Hematopoietic multipotent progenitor cell treated with erythropoietin and hydrocortisone succinate and interleukin-3 and kit ligand, for 17 days (in vitro differentiated cells): ENCODE measurements at places on chromosomes 11 and 22.

- no peak for DNase-seq
Measured at GRCh38 chr11:15985127-15985859, 371.1 kb downstream of the SOX6 start.

DNA sequence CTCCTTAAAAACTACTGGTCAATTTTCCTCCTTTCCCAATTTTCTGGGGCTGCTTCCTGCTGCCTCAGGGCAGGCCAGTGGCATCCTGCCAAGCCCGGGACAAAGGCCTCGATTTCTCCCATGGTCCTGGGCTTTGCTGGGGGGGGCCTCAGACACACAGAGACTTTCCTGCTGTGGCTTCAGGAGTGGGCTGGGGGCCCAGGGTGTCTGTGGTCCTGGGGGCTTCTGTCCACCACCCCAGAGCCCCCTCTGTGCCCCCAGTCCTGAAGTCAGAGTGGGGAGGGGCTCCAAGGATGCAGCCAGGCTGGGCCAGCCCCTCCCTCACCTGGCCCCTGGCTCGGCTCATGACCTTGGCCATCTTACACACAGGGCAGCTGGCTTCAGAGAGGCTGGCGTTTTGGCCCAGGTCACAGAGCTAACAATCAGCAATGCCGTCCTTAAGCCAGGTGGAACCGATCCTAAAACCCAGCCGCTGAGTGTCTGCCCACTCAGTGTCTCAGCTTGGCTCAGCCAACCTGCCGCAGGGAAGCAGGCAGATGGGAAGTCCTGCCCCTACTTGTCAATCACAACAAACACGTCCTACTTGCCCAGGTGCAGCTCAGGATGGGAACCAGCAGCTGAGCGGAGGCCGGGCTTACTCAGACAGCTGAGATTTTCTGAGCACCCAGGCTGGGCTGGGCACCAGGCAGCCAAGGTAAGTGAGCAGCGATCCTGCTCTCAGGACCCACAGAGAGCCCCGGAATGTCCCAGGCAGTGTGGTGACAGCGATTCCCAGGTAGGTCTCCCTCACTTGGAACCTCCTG is 34.6 kb downstream of the OSBPL5 start:
- no peak for DNase-seq

GRCh38 chr11:121067962-121068647 is 32.9 kb upstream of the TECTA start:
- DNase-seq: no peak

GRCh38 chr11:133382131-133382812 is 150.0 kb downstream of the OPCML start:
- no peak for DNase-seq

GRCh38 chr11:125532668-125533067 is 36.6 kb upstream of the FEZ1 start:
- no peak for DNase-seq

- no peak for DNase-seq
Measured at GRCh38 chr11:35034401-35034800, 104.6 kb upstream of the CD44 start.

DNA sequence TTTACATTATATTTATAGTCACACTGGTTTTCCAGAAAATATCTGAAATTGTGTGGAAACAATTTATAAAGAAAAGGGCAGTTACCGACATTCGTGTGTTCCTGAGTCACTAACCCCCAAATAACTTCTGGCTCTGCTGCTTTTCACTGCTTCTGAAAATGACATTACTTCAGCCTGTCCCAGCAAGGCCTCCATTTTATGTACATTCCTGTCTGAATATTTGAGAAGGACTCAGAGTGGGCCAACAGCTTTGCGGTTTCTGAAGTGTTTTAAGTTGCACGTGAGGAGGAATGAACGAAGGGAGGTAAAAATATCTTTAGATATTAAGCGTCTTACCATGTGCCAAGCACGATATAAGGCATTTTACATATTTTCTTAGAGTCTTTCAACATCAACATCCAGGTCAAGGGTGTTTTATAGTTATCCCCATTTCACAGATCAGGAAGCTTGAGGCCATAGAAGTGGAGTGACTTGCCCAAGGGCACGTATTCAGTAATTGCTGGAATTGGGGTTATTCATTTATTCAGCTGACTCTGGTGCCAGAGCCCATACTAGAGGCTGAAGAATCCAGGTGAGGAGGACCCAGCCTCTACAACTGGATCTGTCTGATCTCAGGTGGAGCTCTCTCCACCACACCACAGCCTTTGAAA is 30.8 kb upstream of the WNT11 start:
- no peak for DNase-seq

DNA sequence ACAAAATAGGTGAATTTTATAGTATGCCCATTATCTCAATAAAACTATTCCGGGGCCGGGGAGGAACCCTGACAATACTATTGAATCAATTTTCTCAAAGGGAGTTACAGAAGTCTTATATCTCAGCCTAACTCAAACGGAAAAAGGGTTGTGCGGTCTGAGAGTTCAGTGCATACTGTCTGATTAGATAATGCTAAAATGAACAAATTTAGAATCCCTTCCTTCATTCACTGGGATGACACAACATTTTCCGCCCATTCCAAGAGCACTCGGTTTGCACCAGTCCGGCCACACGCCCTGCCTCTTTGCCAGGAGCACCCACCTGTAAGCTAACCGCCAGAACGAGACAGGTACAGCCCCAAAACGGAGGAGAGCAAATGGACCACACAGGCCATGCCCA is 50.0 kb upstream of the NFRKB start:
- no peak for DNase-seq

- no peak for DNase-seq
Measured at GRCh38 chr22:49532869-49533802, 294.5 kb downstream of the BRD1 start.

- DNase-seq: no peak
Measured at GRCh38 chr11:86678823-86679222, 6.4 kb upstream of the ME3 start.

DNA sequence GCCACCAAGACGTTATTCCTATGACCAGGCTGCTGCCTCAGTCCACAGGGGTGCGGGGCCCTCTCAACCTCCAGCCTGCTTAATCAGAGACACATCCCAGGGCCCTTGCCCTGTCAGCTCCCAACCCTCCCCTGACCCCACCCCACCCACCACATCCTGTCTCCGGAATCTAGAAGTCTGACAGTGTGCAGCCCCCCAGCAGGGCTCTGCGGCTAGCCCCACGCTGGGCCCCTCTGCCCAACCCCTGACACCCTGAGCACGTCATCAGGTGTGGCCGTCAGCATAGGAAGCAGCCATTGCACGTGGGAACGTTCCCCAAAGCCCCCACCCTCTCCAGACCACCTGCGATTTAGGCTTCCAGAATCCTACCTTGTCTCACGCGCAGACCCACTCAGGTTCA is 34.3 kb upstream of the IGSF9B start:
- DNase-seq: no peak

DNA sequence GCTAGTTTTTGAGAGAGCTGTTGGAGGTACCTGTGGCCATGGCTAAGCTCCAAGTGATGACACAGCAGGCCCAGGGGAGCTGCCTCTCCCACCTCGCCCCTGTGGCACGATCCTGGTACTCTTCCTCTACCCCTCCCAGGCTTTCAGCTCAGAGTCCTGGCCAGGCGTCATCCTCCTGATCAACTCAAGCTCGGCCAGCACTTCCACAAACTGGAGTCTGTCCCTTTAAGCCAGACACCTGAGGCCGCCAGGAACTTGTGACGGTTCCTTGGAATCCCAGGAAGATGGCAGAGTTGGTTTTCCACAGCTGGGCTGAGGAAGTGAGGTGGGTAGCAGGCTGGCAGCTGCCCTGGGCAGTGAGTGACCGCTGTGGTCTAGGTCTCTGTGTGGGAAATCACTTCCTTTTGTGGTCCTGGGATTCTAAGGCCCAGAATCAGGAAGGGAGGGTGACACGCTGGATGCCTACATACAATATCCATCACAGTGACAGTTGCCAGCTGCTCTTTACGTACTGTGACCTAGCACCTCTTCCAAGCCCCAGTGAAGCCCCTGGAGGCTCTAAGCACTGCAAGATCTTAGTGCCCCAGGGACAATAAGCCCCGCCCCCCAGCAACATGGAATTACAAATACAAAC is 3.2 kb upstream of the CST6 start:
- no peak for DNase-seq

DNA sequence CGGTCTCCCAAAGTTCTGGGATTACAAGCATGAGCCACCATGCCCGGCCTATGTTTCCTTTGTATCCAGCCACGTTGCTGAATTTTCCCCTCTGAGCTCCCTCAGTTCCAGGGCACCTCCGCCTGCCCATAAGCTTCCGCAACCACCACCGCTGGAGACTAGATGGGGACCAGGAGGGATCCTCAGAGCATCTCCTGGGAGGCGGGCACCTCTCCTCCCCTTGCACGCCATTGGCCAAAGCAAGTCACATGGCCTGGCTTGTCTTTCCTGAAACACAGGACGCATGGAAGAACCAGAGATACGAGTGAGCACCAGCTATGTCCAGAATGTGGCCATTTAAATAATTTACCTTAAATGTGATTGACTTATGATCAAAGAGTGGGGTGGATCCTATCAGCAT is 388.3 kb downstream of the BRD1 start:
- no peak for DNase-seq
